ENCODE measurements at places on chromosomes 3 and 15.

DNA sequence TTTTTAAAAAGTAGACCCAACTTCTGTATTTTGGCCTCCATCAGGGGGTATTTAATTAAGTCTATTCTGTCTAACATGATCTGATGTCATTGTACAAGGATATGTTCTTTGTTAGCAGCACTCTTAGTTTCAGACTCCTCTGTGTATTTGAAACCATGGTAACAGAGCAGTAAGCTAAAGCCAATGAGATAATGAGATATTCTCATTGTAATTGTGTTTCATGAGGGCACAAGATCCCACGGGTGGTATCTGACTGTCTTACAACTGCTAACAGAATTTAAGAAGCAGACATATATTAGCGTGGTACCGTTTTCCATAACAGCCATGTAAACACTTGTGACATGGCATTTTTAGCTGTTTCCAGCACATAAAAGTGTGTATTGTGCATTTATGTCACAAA is 251.2 kb upstream of the VEPH1 start:
- DNase-seq = no peak

GRCh38 chr3:4584456-4585249 is 91.5 kb downstream of the ITPR1 start:
- peak; percentile 57 for DNase-seq

GRCh38 chr15:92005154-92005553 is 151.6 kb downstream of the SLCO3A1 start:
- no peak for DNase-seq

DNA sequence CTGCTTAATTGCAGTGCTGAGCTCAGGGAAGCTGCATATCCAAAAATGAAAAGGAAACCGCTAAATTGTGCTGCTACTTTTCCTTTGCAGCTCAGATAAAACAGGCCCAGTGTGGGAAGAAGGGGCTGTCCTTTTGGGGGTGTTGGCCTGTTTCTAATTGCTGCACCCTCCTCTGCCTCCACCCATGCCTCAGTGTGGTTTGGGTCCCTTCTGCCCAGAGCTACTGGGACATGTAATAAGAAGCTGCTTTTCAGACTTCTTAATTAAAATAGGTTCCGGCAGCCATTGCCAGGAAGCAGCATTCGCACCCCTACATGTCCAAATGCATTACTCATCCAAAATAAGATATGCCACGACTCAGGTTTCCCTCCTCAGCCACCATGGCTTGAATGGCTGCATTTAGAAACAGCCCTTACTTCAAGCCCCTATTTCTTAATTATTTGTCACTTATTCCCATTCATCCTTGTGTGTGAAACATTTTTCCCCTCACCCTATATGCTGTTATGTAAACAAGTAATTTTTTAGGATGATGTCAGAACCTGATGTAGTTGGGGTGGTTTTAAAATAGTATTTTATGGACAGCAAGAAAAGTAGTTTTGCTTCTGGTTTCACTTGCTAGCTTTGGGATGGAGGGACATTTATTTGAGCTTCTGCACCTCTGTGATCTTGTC is 235.9 kb upstream of the CTDSPL start:
- no peak for DNase-seq

DNA sequence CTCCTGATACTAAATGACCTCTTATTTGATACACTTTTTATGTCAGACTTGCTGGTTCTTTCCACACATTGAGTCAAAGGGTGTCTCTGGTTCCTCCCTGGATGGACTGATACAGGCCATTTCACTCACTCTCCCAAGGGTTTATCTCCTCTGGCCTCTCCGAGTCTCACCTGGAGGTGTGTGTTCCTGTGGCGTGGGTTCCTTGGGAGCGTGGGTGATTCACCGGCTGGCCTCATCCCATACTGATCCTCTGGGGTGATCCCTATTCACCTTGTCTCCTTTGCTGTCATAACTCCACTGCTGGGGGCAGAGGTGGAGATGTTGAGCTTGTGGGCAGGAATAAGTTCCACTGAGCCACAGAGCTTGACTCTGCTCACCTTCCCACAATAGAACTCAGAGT is 61.1 kb downstream of the ST6GAL1 start:
- DNase-seq = no peak

DNA sequence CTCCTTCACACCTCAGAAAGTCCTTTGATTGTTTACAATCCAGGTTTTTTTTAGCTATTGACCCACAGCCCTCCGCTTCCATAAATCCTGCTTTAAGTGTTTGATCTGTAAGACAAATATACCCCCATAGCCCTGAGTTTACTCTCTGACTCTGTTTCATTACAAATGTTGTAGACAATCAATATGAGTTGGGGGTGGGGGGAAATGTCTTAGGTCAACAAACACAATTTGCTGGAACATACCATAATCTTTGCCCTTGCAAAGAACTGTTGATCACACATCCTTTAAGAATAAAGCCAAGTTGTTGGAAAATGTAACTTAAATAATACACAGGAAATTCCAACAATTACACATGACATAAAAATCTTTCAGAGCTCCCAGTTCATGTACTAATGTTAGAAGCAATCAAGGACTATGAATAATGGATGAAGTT is 301.8 kb upstream of the SEMA6D start:
- no peak for DNase-seq

DNA sequence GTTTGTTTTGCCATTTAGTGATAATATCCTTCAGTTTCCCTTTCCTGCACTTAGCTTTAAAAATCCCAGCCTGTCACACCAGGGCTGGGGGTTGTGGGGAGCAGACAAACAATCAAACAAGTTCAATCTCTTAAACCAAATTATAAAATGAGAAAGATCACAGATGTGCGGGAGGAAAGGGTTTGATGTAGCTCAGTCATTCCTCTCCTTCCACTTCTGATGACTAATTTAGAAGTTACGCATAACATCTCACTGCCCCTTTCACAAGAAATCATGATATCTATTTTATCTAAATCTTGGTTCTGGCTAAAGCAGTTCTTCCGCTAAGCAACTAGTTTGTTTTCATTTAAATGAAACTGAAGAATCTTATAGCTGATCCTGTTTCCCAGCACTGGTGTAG is 34.1 kb upstream of the ATG7 start:
- DNase-seq = no peak

- no peak for DNase-seq
These were observed 34.8 kb downstream of the LRRFIP2 start for GRCh38 chr3:37139567-37140052.

- no peak for DNase-seq
These were observed 384.8 kb downstream of the MECOM start for GRCh38 chr3:169278667-169279066.

- no peak for DNase-seq
These were observed 8.3 kb downstream of the RPL14 start for GRCh38 chr3:40465456-40465855.

- no peak for DNase-seq
These were observed 33.5 kb upstream of the ZNF774 start for GRCh38 chr15:90318591-90318990.

GRCh38 chr3:162973428-162973917 is 1476.9 kb downstream of the OTOL1 start:
- DNase-seq = no peak

GRCh38 chr15:62779036-62779770 is 263.3 kb upstream of the TPM1 start:
- no peak for DNase-seq

GRCh38 chr3:24042174-24043059 is 97.3 kb downstream of the NR1D2 start:
- no peak for DNase-seq

DNA sequence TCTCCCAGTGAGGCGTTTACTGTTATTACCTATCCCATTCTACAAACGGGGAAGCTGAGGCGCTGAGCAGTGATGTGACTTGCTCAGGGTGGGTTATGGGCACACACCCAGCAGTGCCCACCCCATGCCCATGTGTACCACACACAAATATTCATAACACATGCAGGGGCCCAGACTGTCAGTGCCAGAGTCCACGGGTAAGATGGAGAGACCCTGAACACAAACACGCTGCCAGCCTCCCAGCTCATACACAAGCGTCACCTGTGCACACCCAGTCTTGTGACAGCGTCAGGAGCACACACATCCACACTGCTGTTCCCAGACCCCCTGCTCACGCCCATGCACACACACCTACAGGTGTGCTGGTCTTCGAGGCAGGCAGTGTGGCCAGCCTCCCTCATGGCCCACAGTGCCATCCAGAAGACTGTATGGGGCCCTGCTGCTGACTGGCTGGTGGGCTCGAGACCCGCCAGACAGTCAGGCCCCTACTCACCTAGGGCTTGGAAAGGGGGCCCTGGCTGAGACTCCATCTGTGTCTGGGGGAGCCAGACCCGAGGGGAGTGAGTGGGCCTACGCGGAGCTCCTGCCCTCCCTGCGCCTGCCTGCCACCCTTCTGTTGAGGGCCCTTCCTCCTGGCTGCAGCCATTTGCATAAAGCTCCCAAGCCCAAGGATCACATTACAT is 39.4 kb downstream of the DNAJB8 start:
- DNase-seq = no peak

DNA sequence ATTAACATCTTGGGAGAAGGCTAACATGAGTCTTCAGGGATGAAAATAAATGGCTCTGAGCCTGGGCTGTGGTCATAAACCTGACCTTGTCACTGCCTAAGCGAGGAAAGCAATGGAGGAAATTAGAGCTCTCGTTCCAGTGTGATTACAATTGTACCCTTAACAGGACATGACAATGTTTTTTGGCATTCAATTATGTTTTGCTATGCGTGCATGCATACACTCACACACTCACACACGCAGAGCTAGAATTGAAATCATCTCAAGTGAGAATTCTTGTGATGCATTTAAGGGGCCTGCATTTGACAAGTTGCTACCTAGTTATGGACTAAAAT is 24.1 kb downstream of the ZNF80 start:
- DNase-seq = no peak

DNA sequence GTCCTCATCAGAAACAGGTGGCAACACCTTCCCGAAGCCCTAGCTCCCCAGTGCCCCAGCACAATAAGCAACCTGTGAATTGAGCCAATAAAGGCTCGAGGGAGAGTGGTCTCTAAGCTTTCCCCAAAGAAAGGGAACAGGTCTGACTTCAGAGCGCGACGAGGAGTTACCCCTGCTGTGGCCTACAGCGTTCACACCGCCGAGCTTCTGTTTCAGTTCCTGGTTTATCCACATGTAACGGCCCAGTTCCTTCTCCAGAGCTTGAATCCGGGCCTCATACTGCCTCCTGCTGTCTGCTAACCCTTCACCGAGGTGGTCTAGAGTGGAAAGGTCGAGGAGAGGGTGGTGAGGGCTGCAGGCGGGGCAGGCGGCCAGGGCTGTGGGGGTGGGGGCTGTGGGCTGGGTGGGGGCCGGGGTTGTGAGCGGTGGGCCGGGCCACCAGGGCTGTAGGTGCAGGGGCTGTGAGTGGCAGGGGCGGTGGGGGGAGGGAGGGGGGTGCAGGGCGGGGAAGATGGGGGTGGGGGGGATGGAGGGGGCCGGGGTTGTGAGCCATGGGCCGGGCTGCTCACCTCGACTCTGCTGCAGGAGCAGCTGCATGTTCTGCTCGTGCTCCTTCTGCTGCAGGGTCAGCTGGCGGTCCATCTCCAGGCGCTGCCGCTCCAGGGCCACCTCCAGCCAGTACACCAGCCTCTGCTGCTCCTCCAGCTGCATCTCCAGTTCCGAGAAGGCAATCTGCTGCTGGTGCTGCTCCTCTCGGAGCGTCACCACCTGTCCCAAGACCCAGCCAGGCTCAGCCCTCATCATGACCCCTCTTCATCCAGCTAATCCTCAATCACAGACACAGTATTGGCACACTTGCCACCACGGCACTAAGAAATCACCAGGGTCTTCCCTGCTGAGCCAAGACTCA is 26.2 kb downstream of the KIF7 start:
- no peak for DNase-seq

DNA sequence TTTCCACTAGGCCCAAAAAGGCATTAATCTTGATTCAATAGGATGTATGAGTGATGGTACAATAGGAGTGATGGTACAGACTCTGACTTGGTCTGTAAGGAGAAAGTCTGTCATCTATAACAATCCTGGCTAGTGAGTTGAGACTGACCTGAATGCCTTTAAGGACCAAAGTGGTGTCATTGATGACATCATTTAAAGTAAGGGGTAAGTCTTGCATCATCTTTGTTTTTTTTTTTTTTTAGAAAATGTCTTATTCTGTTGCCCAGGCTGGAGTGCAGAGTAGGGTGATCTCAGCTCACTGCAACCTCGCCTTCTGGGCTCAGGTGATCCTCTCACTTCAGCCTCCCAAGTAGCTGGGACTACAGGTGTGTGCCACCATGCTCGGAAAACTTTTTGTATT is 5.6 kb upstream of the TMEM45A start:
- DNase-seq = no peak

- no peak for DNase-seq
These were observed 648.5 kb upstream of the NR2F2 start for GRCh38 chr15:95681836-95682544.

DNA sequence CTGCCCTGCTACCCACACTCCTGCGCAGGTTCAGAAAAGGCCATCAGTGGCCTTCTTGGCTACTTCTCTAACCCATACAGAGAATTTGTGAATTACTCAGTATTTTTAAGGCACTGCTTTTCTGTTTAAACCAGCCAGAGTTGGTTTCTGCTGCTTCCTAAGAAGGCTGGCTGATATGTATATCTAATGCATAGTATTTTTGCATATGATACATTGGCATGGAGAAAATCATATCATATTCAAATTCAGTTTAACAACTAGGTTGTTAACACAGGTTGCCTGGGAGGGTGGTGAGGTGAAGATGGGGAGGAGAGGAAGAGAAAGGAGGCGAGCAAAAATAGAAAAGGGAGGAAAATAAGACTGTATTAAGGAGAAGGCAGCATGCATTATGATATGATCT is 132.8 kb upstream of the ADPGK start:
- DNase-seq = no peak

GRCh38 chr3:72634128-72634527 is 214.1 kb downstream of the SHQ1 start:
- DNase-seq = no peak

- DNase-seq = no peak
These were observed 2.7 kb downstream of the MTFMT start for GRCh38 chr15:65026756-65027155.

GRCh38 chr3:51682526-51682925 is 11.5 kb downstream of the TEX264 start:
- DNase-seq = no peak

GRCh38 chr3:129162729-129163579 is 2.1 kb upstream of the ISY1 start:
- DNase-seq = no peak

GRCh38 chr15:93913310-93913709 is 318.1 kb upstream of the MCTP2 start:
- no peak for DNase-seq
